ENCODE measurements at places on chromosomes 12 and 14.
A peak's percentile ranks its signal among the peaks of the same experiment; 100 is the strongest.

GRCh38 chr14:104345621-104346462, 207.5 kb downstream of the KIF26A start:
- DNase-seq: no peak

- DNase-seq: no peak
These were observed 4.2 kb downstream of the HSPB8 start for GRCh38 chr12:119182701-119183493.

DNA sequence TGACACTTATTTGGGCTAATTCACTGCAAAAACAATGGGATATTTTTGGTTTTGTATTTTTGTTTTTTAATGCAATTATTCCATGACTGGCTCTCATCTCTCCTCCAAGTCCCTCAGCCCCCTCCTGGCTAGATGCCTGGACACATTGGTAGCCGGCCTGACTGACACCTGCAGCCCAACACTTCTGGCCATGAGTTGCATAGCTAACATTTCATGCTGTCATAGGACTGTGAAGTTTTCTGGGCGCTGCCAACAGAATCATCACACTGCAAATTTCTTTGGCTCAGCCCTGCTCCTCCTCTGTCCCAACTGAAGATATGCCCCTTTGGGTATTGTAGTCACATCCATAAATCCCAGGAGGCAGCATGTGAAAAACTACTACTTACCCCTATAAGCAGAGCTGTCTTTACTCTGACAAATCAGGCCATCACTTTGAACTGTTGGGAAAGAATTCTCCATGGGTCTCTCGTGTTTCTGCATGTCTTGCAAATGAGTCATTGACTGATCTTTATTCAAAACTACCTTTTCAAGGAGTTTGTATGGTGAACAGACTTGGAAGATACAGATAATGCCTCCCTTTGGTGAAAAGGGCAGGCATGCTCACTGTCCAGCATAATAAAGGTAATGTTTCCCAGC, 126.7 kb upstream of the LGR5 start:
- no peak for DNase-seq

DNA sequence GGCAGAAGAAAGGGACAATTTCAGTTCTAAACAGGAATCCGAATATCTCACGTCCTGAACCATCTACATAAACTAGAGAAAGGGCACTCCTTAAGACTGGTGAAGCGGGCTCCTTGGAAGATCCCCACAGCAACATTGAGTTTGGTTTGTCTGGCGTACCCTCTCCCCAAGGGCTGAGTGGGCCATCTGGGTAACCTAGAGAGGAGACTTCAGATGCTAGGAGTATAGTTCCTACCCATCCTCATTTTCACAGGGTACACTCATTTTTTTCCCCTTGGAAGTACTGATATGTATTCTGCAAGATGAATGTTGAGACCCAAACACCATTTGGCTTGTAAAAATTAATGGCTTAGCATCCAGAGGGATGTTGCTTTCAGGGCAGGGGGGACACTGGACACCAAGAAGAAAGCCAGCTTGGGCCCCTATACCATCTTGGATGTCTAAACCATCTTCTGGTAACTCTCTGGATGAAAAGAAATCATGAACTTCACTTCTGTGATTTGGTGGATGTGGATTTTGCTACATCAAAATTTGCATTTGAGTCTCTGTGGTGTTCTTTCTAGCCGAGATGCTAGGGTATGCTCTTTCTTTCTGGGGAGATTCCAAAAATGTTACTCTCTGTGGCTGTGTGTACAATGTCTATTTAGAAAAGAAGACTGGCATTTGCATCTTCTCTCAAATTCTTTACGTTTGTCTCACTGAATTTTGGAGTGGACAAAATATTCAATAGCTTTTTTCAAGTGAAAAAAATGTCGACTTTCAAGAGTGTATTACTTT, 97.7 kb downstream of the ETV6 start:
- DNase-seq: no peak

DNA sequence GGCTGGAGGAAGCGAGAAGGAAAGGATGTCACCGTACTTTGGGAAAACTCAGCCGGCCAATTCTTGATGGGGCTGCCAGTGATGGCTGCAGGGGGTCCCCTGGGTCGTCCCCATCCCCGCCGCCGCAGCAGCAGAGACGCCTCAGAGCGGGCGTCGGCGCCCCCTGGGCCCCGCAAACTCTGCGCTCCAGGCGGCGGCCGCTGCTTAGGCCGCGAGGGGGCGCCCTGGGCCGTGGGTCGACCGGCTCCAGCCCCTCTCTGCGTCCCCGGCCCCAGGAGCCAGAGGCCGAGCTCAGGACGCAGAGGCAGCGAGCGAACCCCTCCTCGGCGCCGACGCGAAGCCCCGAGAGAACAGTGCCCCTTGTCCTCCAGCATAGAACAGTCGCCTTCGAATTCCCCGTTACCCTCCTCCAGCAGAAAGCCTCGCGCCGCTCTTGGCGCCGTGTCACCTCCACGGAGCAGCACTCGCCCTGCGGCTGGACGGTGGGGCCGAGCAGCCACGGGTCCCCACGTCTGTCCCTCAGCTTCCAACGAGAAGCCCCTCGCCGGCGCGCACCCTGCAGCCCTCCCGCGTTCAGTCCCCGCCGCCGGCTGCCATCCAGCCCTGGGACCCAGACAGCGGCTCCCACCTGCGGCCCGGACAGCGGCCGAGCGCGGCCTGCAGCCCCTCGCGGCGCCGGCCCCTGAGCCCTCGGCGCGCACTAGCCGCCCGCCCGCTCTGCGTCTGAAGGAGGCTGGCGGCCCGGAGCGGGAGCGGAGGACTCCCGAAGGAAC, 106.6 kb downstream of the PRICKLE1 start:
- DNase-seq: no peak

DNA sequence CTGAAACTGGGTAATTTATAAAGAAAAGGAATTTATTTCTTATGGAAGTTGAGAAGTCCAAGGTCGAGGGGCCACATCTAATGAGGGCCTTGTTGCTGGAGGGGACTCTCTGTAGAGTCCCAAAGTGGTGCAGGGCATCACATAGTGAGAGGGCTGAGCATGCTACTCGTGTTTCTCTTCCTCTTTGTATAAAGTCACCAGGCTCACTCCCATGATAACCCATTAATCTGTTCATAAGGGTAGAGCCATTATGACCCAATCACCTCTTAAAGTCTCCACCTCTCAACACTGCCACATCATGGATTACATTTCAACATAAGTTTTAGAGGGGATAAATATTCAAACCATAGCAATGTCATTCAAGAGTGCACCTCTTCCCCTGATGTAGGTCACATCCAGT, 79.1 kb upstream of the ATP2B1 start:
- no peak for DNase-seq

GRCh38 chr12:65229441-65229840, 49.0 kb upstream of the MSRB3 start:
- DNase-seq: peak; percentile 57

DNA sequence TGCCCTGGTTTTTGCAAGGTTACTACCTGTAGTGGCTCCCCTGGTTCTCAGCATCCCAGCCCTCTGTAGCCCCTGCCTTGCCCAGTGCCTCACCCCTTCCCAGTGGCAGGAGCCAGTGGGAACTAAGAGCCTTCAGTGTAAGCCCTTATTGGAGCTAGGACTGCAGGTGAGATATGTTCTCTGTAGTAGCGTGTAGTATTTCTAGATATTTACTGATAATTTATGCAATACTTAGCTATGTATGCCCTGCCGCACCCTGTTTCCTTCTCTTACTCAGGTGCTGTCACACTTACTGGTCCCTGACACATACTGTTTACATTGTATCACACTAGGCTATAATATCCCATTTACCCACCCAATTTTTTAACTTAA, 3.6 kb downstream of the BMAL2 start:
- no peak for DNase-seq

- DNase-seq: no peak
These were observed 194.1 kb downstream of the BTG1 start for GRCh38 chr12:91951571-91951970.

DNA sequence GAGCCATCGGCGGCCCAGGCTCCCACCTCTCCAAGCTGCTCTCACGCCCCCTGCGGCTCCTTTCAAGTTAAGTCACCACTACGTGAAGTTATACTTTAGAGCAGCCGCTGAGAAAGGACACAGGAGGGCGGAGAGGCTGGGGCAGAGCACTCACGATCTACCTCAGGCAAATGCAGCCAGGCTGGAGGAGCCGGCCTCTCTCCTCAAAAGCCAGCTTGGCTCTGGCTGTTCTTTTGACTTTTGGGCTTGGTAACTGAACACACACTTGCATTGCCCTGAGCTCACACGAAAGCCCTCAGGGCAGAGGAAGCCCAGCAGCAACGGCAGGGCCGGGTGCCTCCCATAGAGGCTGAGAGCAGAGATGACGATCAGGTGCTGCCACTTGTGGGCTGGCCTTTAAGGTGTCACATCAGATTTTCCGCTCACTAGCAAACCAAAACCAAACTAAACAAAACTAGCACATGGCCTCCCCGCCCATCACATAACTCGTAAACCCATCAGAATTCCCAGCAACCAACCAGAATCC, 75.2 kb downstream of the PITPNM2 start:
- DNase-seq: no peak

All from non-pigmented ciliary epithelial cell (primary cell).